ENCODE measurements at places on chromosomes 16 and 17.
A peak's percentile ranks its signal among the peaks of the same experiment; 100 is the strongest.

- no peak for DNase-seq
These were observed 24.1 kb downstream of the ANKFN1 start for GRCh38 chr17:56177361-56177760.

- no peak for DNase-seq
These were observed 333.7 kb downstream of the SEC14L1 start for GRCh38 chr17:77474292-77474988.

- DNase-seq, result peak; percentile 54
These were observed 36.8 kb downstream of the CHD9 start for GRCh38 chr16:53091466-53092211.

- no peak for DNase-seq
These were observed 10.6 kb upstream of the RHBDF2 start for GRCh38 chr17:76511668-76512365.

DNA sequence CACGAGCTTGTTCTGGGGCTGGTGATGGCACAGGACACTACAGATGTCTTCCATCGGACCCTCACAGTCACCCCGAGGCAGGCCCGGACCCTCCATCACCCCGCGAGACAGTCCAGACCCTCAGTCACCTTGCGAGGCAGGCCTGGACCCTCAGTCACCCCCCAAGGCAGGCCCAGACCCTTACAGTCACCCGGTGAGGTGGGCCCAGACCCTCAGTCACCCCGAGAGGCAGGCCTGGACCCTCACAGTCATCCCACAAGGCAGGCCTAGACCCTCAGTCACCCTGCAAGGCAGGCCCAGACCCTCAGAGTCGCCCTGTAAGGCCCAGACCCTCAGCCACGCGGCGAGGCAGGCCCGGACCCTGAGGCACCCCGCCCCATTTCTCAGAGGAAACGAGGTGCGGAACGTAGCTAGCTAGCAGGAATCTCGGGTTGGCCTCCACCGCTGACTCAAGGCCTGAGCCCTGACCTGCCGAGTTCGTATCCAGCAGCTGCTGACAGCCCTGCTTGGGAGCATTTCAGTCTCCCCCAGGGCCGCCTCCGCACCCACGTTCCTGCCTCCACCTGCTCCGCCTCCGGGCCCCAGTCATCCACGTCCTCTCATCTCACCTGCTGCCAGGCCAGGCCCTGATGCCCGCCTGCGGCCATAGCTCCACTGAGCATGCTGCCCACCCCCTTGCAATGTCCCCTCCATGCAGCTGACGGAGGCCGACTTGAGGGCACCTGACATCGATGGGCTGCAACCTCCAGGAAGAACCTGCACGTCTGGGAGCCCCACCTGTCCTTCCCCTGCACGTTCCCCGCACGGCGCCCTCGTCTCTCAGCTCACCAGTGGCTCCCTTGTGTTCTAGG, 28.7 kb downstream of the RPH3AL start:
- DNase-seq, result no peak

- no peak for DNase-seq
These were observed 75.0 kb downstream of the GPRC5B start for GRCh38 chr16:19809693-19810092.

DNA sequence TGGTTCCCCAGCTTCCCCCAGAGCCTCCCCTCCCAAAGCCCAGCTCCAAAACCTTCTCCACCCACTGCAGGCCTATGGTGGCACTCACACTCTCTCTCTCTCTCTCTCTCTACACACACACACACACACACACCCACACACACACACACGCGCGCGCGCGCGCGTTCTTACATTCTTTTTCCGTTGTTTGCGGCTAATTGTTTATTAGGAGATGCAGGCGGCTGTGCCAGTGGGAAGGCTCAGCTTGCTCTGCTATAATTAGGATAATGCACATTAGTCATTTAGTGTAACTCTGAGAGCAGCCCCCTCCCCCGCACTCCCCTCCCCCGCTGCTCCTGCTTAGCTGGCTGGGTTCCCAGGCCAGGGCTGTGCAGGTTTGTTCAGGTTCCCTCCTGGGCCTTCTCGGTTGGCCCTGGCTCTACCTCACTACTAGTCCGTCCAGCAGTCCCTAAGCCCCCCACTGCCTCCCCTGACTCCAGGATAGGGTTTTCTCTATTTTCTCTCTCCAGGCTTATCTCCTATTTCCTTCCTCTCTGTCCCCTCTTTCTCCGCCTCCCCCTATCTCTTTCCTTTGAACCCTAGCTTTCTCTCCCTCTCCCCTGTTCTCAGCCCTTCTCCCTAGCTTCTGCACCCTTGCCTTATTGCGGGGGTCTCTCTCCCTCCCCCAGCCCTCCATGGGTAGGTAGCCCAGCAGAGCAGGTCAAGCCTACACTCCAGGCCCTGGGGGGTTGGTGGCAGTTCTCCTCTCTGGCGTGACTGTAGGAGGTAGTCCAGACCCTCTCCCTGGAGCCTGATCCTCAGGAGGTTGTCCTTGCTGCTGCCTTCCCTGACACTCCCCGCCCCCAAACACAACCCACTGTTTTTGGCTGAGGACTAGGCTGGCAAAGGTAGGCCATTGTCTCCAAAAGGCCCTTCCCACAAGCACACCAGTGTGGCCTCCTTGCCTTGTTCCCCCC, 34.0 kb downstream of the TMEM132E start:
- DNase-seq, result no peak

DNA sequence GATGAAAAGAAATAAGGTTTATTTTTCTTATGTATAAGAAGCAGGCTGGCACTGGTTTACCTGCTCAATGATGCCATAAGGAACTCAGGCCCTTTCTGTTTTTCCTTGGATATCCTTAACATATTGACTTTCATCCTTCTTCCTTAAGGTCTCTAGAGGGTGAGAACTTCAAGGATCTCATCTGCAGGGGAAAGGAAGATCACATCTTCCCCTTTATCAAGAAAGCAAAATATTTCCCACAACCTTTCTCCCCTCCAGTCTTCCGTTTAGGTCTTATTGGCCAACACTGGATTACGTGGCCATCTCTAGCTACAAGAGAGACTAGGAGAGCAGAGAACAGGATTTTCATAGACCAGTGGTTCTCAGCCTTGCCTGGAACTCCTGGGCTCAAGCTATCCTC, 4.2 kb upstream of the TBX4 start:
- peak; percentile 10 for DNase-seq
